ENCODE measurements at places on chromosomes 7 and 10.
A peak's percentile ranks its signal among the peaks of the same experiment; 100 is the strongest.

DNA sequence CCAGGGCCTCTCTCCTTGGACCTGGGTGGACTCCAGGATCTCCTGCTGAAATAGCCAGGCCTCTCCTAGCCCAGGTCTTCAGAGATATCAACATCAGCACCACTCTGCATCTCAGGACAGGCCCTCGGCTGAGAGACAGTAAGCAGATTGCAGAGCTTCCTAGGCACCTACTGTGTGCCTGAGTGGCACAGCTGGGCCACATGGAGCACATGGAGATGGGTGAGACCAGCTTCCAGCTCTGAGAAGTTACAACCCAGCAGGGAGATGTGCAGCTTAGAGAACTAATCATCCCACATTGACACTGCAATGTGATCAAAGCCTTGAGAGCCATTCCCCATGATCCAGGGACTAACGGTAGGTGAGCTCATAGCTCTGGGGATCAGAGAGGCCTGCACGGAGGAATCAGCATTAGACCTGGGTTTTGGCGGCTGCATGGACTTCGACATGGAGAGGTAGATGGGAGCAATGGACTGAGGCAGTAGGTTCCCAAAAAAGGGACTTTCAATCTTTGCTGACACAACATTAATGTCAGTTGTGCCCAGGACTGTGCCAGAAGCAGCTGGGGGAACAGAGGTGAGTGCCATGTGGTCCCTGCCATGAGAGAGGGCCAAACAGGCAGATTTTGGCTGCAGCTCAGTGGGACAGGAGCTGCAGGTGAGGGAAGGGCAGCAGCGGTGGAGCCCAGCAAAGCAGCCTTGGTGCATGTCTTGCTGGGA is 76.0 kb upstream of the LEP start:
- no peak for DNase-seq

DNA sequence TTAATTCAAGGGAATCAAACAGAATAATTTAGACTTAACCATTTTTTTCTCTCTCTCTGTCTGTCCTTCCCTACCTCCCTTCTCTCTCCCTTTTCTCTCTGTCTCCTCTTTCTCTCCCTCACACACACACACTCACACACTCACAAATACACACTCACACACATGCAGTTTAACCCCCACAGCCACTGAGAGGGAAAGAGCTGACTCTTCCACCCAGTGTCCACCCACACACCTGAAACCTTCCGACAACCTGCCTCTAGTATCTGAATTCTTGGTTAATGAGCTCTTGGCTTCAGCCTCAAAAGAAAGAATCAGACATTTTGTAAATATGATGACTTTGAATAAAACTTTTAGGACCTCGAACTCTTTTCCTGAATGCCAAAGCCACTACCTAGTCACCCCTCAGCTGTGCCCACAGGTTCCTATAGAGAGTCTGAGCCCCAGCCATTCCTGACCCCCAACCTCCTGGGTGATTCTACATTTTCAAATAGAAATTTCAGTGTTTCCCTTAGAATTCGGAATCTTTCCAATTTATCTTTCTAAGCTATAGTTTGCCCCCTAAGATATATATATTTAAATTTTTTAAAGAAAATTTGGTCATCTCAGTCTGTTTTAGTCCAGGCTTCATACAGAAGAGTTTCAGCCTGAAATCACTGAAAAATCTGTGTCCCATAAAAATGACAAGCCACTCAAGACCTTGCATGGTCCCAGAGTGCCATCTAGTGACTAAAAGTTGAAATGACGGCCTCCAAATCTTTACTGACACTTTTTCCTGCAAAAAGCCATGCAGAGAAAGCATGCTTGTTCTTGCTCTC is 202.8 kb downstream of the IPMK start:
- peak; percentile 77 for DNase-seq

DNA sequence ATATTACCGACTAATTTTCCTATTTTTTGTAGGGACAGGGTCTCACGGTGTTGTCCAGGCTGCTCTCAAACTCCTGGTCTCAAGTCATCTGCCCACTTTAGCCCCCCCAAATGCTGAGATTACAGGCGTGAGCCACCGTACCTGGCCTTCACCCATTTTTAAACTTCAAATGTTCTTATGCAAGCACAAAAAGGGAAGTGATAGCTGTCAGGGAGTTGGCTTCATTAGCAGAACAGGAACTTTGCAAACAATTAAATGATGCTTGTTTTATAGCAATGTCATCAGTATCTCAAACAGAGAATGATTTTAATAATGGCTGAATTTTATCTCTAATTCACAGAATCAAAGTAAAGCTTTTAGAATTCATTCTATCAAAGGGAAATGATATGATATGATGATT is 49.8 kb upstream of the FAM171A1 start:
- no peak for DNase-seq

- DNase-seq, result peak; percentile 82
Measured at GRCh38 chr10:70461397-70462348, 16.9 kb upstream of the PALD1 start.

DNA sequence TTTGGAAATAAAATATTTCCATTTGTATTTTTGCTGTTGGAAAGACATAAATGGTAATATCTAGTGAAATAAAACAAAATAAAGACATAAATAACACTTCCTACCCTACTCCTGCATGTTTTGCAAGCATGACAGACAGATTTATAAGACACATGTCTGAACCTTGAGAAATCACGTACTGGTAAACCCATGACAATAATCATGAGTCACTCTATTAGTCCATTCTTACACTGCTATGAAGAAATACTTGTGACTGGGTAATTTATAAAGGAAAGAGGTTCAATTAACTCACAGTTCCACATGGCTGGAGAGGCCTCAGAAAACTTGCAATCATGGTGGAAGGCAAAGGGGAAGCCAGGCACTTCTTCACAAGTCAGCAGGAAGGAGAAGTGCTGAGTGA is 942.2 kb downstream of the REEP3 start:
- no peak for DNase-seq

GRCh38 chr7:133470-133869 is 58.9 kb upstream of the FAM20C start:
- no peak for DNase-seq
